ENCODE measurements at places on chromosomes 5 and 9.

DNA sequence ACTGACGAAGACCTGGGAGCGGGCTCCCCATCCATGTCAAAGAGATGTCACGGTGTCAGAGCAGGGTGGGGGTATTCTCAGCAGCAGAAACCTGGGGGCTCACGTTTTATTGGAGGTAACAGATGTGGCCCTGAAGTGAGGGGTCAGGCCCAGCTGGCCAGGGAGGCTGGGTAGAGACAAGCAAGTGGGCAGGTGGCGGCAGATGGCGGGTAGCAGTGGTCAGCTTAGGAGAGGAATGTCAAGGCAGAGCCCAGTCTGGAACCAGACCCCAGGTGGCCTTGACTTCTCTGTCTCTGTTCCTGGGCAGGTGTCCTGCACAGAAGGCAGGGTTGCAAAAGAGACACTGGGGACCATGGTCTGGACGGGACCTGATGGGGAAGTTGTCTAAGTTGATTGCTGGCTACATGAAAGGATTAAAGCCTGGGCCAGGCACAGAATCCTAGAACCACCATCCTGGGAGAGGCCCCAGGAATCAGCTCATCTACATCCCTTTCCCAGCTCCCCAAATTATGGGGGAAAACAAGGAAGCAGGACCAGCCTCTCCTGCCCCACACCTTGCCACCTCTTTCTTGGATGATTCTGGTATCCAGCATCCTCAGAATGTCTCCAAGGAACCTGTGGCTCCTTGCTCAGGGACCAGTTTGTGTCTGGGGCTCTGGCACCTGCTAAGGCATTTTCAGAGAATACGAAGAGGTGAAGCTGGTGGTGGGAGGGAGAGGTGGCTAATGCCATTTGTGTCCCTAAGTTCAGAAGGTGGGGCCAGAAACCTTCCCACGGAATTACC lies 72.5 kb downstream of the AMBP start:
- no peak for DNase-seq

DNA sequence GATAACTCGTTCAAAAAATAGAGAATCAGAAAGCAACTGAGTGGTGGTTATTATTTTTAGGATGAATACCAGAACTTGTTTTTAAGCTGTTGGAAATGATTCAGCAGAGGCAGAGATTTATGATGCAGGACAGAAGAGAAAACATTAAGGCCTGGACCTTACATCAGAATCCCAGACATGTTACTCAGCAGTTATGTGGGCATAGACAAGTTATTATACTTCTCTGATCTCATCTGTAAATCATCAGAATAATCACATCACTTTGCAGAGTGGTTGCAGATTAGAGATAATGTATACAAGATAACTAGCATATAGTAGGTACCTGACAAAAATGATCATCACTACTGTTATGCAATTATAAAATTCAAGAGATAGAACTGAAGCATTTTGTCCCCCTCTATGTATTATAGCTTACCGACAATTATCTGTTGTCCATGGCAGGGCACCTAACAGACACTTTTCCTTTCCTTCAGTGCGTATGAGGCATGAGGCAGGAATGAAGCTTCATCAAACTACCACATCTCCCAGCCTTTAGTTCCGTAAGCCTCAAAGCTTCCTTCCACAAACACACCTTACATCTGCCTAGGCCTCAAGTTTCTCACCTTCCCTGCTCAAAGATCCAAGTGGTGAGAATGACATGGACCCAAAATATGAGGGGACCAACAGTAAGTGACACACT lies 165.9 kb downstream of the DENND1A start:
- DNase-seq = no peak

DNA sequence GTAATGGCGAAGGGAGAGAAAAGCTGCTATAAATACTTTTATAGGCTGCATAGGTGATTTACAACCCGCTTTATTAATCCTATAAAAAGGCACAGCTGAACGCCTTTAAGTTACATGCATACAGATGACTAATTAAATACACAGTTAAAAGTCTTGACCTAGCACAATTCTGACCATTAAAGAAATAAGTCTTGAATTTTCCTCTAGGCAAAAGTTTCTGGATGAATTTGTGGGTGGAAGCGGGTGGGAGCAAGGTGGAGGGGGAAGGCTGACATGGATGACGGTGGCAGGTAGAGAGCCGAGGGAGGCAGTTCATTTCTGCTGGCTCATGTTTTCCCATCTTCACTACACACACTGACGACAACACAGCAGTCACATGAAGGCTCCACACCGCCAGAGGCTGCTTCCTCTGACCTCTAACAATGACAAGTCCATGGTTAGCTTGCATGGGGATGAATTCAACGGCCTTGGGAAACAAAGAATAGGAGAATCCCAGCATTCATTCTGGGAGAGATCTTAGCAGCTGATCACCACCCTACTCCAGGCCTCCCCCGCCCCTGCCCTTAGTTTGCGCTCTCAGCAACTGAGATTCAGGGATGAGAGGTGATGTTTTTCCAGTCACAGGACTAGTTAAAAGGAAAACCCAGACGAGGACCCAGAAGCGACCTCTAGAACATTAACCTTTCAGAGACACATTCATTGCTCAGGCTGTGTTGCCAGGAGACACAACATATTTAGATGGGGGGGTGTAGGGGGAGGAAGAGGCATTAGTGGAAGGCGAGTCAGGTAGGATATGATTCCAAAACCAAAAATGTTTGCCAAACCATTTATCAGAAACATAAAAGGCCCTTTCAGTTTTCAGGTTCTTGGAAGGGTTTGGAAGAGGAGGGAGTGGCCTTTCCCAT lies 329.3 kb downstream of the PIK3R1 start:
- DNase-seq = no peak

GRCh38 chr5:131622633-131623032 lies 12.4 kb downstream of the RAPGEF6 start:
- DNase-seq = no peak

DNA sequence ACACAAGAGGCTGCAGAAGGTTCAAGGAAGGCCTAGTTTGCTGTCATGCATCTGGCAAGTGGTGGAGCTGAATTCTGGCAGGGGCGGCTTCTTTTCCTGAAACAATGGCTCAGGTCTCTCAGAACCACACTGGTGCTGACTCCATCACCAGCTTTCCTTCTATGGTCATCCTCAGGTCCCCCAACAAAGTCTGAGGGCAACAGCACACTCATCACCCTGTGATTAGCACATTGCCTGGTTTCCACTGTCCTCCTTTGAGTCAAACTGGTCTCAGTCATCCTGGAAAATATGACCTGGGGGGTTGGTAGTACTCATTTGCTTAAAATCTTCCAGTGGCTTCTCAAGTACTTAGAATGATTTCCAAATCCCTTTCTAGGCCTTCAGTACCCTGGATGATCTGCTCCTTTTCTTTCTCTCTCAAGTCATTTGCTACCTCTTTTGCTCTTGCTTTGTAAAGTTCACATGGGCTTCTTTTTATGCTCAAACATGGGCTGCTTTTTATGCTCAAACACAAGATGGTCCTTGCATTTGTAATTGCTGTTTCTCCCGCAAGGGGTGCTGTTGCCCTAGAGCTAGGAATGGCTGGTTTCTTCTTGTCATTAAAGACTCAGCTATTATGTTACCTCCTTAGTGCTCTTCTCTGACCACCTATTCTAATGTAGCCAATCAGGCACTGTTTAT lies 144.9 kb downstream of the ALDH1A1 start:
- no peak for DNase-seq

DNA sequence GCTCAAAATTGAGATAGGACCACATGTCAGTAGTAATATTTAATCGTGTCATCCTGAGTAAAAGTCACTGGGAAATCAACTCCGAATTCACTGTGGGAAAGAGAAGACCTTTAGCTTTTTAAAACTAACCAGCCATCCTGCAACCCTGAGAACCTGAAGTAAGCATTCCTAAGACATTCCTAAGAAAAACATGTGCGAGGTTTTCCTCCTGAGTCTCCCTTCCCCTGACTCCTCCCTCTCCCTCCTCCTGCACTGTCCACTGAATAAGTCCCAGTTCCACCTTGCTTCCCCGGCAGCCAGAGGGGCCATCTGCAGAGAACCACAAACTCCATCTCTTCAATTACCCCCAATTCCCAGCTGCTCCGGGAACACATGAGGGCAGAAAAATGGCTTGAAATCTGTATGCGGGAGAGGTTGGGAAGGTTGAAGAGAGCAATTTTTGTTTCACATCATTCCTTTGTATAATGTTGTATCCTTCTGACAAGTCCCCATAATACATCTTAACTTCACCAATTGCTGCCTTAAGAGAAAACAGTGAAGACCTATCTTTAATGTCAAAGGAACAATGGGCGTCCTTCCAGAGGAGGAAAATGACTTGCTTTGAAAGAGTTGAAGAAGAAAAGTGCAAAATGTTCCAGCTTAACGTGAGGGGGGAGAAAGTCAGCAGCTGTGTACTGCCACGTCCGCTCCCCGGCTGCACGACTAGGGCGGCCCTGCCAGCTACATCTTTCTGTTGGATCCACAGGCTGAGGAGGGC lies 186.3 kb downstream of the ZNF462 start:
- no peak for DNase-seq

GRCh38 chr5:18496041-18496440 lies 861.8 kb downstream of the TAF11L14 start:
- no peak for DNase-seq

DNA sequence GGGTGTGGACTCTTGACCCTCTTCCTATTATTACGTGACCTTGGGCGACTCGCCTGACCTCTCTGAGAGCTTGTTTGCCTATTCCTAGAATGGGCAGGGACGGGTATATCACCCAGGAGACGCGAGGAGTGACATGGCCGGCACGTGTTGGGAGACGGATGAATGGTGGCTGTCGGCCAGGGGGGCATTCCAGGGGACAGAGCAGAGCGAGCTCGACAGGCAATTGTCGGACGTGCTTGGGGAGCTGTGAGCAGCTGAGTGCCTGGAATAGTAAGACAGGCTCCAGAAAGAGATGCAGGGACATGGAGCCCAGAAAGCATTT lies 29.3 kb upstream of the UNC5A start:
- DNase-seq = no peak

GRCh38 chr5:40497573-40497972 lies 182.1 kb upstream of the PTGER4 start:
- DNase-seq = no peak

- no peak for DNase-seq
Observed at GRCh38 chr5:100828071-100828897, 74.8 kb downstream of the ST8SIA4 start.
